Hematopoietic multipotent progenitor cell treated with erythropoietin and hydrocortisone succinate and interleukin-3 and kit ligand, for 6 days (in vitro differentiated cells): ENCODE measurements at places on chromosomes 4 and X.

- peak; percentile 26 for DNase-seq
Measured at GRCh38 chr4:176002007-176002613, 63.5 kb upstream of the WDR17 start.

DNA sequence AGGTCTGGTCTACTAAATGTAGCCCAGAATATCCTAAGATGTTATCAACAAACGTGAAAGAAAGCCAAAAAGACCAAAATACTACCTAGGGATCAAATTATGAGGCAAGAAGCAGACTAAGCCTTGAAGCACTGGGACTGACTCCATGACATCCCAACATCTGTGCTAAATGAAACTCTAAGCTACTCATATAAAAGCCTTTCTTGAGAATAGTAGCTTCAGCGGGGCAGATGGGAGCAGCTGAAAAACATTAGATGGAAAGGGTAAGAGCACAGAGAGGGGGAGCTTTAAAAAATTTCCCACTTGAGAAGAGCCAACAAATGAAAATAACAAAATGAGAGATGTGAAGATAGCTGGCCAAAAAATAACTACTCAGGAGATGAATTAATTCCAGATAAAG is 81.7 kb downstream of the MAD2L1 start:
- no peak for DNase-seq

DNA sequence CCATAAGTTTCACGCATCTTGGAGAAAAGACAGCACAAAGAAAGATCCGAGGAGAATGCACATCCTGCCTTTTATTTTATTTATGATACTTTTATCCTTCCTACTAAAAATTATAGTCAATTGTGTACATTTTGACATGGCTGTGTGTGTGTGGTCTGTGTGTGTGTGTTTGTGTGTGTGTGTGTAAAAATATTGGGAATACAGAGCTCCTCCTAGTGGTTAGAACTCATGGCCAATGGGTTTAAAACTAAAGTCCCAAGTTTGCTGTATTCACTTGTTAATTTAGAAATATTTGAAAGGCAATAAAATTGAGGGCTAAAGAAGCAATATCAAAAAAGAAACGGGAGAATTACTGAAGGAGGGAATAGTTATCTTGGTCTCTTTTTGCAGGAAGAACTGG is 47.5 kb downstream of the NKX6-1 start:
- peak; percentile 7 for DNase-seq

DNA sequence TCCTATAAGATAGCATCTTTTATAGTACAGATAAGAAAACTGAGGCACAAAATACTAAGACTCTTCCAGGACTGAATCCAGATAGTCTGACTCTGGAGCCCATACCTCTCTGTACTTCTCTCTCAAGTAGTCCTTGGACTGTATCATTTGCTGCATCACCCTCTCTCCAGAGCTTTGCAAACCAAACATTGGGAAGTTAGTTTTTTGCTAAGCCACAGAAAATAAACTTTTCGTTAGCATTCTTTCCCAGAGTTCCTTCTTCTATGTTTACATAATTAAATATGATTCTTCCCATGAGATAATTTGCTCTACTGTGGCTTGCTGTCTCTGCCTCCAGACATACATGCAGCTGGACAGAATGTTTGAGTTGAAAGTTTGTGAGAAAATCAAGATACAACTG is 22.0 kb downstream of the PPEF2 start:
- no peak for DNase-seq
